Head of caudate nucleus (tissue), 42 donors: ENCODE measurements at places on chromosomes 2 and 18.

- DNase-seq = no peak
Measured at GRCh38 chr2:6177811-6178210, 485.6 kb downstream of the SOX11 start.

- peak; percentile 59 for DNase-seq
Measured at GRCh38 chr18:58241877-58242276, 197.9 kb downstream of the NEDD4L start.

GRCh38 chr2:146128216-146128615 is 1608.3 kb upstream of the ZEB2 start:
- DNase-seq = no peak

DNA sequence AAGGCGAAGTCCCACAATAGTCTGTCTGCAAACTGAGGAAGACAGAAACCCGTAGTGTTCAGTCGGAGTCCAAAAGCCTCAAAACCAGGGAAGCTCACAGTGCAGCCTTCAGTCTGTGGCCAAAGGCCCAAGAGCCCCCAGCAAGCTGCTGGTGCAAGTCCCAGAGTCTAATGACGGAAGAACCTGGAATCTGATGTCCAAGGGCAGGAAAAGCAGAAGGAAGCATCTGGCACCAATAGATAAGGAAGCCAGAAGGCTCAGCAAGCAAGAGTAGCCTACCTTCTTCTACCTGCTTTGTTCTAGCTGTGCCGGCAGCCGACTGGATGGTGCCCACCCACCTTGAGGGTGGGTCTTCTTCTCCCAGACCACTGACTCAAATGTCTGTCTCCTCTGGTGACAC is 21.8 kb downstream of the CFAP210 start:
- DNase-seq = no peak

GRCh38 chr2:231785822-231786176 is 446 bp upstream of the COPS7B start:
- no peak for DNase-seq

- DNase-seq = no peak
Measured at GRCh38 chr2:20132990-20133535, 81.6 kb upstream of the LAPTM4A start.

GRCh38 chr2:19767899-19768298 is 133.9 kb downstream of the TTC32 start:
- DNase-seq = no peak

DNA sequence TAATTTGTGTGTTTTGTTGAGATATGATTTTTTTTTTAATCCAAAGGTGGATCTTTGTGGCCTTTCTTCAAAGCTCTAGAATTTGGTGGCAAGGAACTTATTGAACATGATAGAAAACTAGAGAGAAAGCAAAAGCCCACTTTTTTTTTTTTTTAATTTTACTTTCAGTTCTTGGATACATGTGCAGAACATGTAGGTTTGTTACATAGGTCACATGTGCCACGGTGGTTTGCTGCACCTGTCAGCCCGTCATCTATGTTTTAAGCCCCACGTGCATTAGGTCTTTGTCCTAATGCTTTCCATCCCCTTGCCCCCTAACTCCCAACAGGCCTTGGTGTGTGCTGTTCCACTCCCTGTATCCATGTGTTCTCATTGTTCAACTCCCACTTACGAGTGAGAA is 135.9 kb downstream of the RHBDD1 start:
- DNase-seq = no peak

DNA sequence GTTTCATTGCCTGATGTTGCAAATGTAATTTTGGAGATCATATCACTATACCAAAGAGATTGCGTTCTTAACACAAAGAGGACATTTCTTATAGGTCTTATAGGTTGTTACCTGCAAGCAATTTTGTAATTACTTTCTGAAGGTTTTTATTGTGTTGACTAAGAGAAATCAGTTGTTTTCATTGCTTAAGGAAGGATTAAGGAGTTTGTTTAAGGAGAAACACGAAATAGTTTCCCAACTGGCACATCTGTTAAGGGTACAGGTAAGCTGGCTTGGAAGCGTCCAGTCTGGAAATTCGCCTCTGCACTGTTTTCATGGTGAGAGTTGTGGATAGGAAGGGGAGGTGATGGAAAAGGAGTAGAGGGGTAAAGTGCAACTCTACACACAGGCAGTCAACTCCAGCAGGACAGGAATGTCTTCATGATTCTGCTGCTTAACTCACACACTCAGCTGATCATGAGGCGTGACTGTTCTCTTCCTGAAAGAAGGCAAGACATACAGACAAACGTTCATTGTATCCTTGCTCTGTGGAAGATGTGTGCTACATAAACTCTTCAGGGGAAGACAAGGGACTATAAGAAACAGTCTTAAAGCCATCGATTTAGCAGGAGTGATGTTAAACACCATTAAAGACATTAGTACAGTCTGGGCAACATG is 61.4 kb upstream of the ACSL3 start:
- DNase-seq = no peak

GRCh38 chr18:39600894-39601293 is 2035.3 kb upstream of the CELF4 start:
- DNase-seq = no peak

DNA sequence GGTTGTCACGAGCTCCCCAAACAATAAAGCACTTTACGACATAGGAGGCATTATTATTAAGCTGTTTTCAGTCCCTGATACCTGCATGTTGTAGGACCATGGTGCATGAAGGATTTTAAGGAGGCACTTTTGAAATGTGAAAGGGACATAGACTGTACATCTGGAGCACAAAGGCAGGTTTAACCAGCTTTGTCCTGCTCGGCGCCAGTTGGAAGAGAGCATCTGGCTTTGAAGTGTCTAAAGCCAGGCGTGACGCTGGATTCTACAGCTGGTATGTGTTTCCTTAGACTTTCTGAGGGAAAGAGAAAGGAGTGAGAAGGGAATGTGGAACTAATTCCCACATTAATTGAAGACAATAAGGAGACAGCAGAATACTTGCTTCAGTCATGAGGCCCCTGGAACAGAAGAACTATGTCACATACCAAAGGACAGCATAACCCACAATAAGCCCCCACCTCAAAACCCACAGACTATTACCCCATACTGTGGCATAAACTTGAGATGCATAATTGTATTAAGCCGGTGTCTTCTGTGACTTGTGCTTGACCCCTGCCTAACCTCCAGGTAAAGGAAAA is 381.0 kb upstream of the MEX3C start:
- no peak for DNase-seq

DNA sequence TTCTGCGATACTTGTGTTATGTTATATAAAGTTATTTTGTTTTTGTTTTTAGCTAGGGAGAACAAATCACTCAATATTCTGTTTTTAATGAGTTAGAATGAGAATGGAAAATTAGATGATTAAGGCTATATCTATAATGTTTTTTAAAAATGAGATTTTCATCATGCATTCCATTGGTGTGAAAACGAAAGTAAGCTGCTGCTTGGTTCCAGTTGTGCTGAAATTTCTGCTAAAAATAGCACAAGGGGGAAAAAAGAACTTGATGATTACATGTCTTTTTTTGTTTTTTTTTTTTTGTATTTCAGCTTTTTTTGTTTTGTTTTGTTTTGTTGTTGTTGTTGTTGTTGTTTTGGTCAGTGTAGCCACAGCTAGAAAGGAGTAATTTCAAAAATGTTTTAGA is 242.6 kb upstream of the KCNJ3 start:
- no peak for DNase-seq

DNA sequence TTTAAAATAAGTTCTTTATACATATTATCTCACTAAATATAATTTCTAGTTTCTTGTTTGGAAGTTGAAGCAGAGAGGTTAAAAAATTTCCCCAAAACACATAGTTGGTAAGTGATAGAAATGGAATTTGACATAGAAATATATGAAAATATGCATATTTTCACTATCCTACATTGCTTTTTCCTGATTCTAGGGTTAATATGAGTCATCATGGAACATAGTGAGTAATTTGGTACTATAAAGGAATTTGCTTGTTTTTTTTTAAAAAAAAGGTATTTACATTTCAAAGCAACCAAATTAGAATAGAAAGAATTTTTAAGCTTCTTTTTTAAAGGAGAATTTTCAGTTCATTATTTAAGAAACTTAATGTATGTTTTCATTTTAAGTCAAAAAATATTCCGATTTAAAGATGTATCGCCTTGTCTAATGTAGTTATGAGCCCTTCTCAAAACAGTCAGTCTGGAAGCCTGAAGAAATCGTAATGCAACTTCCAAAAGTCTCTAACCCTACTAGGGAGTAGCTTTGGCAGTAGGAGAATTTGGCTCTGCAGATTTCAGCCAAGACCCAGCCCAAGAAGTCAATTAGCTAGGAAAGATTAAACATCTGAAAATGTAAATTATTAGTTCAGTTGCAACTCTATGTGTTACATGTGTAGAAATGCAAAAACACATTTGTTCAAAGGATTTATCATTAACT is 147.3 kb downstream of the RDH14 start:
- DNase-seq = no peak

DNA sequence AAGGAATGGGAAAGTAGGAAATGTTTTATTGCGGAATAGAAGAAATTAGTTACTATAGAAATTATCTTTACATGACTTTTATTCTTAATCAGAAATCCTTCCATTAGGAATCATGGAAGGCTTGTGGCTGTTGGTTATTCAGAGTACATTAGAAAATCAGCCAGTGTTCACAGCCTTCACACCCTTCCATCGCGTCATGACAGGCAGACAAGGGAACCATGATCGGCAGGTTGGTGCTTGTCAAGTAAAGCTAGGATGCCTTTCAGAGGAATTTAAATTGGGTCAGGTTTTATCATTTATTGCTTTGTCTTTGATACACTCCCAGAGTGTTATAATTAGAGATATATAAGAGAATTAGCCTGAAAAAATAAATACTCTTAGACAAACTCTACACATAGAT is 400.6 kb downstream of the THSD7B start:
- DNase-seq = no peak

DNA sequence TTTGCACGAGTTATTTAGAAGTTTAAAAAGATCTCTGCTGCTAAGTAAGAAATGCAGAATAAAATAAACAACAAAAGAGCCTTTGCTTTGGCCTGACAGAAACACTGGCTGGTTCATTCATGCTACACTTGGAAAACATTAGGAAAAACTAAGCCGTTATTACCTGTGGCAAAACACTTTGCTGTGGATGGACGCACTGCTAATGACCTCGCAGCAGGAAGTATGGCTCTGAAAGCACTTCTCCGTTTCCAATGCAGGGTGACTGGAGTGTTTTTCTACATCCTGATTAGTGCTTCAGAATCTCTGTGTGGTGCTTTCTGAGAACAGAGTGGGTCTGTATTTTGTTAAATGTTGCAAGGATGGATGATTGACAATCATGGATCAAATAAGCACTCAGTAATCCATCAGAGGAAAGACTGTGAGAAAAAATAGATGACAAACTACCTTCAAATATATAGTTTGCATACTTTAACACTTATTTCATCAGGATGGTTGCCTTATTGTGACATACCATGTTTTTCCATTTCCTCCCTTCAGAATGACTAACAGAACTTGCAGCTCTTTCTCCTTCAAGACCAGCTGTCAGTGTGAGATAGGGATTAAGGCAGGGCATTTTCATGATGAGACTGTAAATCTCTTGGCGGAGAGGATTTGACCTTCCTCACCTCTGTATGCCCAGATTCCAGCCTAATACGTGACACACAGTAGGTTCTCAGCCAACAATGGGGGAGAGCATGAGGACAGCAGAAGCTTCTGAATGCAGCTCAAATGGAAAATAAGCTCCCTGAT is 38.0 kb downstream of the LINC00305 start:
- DNase-seq = no peak

- DNase-seq = no peak
Measured at GRCh38 chr2:139359818-139360217, 579.6 kb upstream of the NXPH2 start.

GRCh38 chr2:9473308-9473984 is 905 bp upstream of the IAH1 start:
- DNase-seq = no peak

GRCh38 chr2:207055257-207055656 is 110.5 kb downstream of the KLF7 start:
- peak; percentile 41 for DNase-seq

DNA sequence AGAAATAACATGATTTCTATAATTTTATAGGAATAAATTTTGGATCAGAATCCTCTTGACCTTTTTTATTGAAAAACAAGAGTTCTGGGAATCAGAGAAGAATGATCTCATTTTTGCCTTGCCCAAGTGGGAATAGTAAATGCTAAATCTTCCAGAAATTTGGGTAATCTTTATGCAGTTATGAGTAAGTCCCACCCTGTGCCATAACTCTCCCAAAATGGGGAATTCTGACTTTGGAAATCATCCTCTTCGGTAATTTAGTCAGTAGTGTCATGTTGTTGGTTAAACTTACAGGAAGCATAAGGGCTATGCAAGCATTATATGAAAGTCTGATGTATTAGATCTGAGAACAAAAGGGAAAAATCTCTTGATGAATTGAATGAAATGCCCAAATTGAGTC is 20.6 kb upstream of the ARHGAP28 start:
- DNase-seq = no peak

DNA sequence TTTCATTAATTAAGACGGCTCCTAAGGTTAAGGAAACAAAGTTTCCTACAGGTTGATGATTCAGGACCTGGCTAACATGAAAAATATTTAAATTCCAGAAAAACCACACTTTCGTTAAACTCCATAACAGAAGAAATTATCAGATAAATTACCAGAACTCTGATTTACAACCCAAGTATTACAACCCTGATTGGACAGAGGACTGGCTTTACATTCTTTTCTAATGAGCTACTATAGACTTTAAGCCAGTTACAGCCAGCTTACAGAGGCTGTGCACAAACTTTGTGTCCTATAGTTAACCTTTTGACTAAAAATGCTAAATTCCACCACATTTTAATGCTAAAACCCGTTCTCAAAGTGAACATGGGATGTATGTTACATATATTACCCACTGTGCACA is 458.6 kb downstream of the KCNJ3 start:
- DNase-seq = no peak

DNA sequence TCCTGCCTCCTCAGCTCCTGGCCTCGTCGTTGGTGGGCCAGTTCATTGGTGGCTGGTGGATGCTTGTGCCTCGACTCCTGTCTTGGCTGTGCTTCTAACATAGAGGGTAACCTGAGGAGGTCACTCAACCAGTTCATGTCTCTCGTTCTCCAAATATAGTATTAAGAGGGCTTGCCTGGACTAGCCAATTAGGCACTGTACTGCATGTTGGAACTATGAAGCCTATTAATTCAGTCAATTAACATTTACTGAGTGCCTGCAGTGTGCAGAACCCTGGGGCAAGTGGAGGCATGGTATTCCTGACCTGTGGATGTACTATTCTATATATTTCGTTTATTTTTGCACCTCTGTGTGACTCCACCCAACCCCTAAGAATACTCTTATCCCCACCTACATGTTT is 89.9 kb upstream of the PELI1 start:
- DNase-seq = no peak

DNA sequence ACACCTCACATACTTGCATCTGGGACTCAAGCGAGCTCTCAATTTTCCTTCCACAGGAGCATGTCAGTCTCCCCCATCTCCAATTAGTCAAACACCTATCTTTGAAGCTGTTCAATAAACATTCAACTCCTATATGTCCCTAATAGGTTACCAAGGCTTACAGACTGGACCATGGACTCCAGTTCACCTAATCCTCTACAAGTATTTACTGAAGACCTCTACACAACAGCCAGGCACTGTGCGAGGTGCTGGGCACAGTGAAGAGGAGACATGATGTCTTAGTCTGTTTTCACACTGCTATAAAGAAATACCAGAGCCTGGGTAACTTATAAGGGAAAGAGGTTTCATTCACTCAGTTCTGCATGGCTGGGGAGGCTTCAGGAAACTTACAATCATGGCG is 129.9 kb downstream of the MYO5B start:
- DNase-seq = no peak
